NCI-H2227 treated with DMSO at 0.1 percent for 48 hours (cell line): ENCODE measurements at places on chromosomes 5 and 9.

DNA sequence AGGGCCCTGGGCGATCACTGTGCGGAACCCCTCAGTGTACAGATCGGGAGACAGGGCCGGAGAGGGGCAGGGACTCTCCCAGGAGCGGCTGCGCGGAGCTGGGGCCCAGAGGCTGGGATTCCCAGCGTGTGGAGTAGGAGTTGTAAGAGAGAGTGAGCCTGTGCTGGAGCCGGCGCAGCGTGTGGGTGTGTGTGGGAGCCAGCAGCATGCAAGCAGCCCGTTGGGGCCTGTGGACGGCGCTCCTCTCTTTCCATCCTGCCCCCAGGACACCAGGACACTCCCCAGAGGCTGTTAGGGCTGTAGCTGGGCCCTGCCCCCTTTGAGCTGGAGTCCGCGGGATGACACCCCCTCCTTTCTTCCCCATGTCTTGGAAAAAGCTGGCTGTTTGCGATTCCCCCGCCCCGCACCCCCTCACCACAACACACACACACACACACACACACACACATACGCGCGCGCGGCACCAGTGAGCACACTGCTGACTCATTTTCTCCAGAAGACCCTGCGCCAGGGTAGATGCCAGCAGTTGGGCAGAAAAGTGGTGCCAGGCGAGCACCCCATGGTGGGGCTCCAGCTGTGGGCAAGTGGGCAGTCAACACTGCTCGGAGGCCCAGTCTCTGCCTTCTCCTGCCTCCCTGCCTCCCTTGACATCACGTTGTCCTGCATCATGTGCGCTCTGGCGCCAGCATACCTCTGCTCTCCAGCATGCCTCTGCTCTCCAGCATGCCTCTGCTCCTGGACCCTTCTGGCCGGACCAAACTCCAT lies 1.5 kb downstream of the COL27A1 start:
- peak; percentile 6 for DNase-seq

GRCh38 chr9:27528886-27529315 lies 713 bp downstream of the MOB3B start:
- no peak for DNase-seq

DNA sequence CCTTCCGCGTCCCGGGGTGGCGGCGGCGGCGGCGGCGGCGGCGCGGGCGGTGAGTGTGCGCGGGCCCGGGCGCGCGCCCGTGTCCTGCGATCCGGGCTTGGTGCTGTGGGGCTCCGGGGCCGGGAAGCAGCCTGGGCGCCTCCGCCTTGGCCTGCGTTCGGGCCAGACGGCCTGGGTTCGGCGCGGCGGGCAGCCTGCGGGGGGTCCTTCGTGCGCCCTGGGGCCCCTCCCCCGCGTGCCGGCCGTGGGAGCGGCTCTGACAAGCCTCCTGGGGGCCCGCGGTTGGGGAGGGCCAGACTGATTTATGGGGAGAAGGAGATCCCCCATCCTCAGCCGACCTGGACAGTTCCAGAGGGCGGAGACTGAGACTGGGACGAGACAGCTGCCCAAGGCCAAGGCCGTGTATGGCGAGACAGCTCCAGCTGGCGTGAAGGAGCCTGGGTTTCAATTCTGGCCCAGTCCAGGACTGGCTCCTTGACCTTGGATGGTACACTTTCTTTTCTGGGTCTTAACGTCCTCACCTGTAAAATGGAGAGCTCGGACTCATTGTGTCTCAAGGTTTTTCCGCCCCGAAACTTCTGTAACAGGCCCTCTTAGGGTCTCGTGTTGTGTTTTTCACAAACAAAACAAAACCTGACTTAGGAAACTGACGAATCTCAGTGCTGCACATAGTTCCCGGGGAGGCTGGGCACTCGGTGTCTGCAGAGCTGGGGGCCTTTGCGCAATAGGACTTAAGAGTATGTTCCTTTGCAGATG lies 603 bp downstream of the TMEM268 start:
- DNase-seq: no peak

DNA sequence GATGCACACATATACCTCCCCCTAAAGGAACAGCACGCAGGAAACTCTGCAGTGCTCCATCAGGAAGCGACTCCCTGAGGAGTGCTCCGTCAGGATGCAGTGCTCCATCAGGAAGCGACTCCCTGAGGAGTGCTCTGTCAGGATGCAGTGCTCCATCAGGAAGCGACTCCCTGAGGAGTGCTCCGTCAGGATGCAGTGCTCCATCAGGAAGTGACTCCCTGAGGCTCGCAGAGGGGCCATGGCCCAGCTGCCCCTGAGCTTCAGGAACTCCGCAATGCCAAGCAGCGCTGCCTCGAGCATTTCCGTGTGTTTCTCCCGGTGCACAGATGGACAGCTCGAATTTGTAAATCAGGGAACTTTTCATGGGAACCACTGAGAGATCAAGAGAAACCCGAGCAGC lies 88.1 kb downstream of the PAX5 start:
- no peak for DNase-seq

GRCh38 chr9:91768977-91769916 lies 180.8 kb downstream of the ROR2 start:
- no peak for DNase-seq

- no peak for DNase-seq
Observed at GRCh38 chr5:2546938-2547337, 204.5 kb downstream of the IRX2 start.

GRCh38 chr5:156164306-156164705 lies 162.7 kb upstream of the SGCD start:
- DNase-seq: no peak

DNA sequence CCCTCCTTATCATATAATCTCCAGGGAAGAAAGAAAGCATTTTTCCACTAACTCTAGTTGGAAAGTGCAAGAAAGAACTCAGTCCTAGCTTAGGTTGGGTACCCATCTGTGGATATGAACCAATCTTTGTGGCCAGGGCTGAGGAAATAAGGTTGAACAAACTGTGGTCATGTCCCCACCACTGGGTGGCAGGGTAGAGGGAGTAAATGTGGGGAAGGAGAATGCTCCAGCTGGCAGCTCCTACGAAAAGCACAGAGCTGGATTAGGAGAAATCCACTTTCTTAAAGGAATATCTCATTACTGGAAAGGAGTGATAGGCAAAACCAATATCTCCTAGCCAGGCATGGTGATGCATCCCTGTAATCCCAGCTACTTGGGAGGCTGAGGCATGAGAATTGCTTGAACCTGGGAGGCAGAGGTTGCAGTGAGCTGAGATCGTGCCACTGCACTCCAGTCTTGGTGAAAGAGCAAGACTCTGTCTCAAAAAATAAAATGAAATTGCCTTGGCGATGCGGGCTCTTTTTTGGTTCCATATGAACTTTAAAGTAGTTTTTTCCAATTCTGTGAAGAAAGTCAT lies 175.1 kb downstream of the CCDC192 start:
- peak; percentile 6 for DNase-seq

DNA sequence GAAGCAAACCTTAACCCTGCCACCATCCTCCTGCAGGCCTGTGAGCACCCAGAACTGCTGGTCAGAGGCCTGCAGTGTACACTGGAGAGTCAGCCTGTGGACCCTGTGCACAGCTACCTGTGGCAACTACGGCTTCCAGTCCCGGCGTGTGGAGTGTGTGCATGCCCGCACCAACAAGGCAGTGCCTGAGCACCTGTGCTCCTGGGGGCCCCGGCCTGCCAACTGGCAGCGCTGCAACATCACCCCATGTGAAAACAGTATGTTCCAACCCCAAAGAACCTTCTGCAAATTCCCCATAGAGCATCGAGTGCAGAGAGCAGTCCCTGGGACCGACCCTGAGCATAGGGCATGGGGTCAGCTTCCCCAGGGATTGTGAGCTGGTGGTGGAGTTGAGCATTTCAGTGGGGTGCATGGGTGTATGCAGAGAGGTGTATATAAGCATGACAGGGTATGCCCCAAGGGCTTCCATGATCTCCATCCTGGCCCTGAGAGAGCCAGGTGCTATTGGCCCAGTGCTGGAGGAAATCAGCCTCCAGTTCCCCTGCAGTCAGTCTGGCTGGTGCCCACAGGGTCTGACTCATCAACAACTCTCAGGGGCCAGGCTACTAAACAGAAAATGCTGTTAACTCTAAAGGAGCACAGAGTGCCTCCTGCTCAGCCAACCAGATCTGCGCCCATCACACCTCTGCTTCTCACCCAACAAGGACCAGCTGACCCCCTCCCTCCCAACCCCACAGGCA lies 126.2 kb downstream of the SAXO1 start:
- no peak for DNase-seq

- DNase-seq: no peak
Observed at GRCh38 chr9:10144355-10144754, 468.4 kb downstream of the PTPRD start.

DNA sequence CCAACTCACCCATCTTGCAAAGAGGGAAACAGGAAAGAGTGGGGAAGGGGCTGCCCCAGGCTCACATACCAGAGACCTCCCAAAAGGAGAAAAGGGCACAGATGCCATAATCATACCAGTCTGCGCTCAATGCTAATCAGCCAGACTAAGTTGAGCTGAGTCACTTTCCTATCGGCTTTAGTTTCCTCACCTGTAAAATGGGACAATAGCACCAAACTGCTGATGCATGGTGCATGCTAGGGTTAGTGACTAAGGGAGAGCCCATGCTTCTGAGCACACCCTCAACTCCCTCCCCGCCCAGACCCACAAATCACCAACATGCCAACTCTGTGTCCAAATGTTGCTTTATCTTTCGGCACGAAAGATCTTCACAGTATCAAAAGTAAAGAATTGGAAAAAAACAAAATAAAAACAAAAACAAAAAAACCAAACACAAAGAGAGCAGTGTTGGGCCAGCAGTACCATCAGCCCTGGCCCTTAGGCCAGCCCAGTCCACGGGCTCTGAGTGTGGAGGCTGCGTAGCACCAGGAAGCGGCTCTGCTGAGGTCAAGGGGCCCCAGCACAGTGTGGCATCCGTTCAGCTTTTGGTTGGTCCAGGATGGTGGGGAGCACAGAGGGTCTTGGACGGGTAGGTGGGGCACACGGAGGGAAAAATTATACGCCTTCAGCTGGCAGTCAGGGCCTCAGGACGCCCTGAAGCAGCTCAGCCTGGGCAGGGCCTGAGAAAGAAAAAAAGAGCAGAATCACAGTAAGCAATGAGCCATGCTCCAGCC lies 2.9 kb upstream of the DDX41 start:
- no peak for DNase-seq

DNA sequence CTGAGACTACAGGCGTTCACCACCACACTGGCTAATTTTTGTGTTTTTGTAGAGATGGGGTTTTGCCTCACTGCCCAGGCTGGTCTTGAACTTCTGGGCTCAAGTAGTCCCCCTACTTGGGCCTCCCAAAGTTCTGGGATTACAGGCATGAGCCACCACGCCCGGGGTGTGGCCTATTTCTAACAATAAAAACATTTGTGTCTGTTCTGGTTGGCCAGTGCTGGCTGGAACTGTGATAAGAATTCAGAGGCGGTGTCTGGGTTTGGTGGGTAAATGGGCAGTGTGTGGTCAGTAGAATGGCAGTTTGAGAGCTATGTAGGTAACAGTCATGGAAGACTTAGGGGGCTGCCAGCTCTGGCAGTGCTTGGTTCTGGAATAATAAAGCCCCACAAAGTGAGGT lies 46.9 kb upstream of the SYNPO start:
- DNase-seq: no peak

GRCh38 chr9:135049460-135049859 lies 38.0 kb upstream of the OLFM1 start:
- DNase-seq: no peak

DNA sequence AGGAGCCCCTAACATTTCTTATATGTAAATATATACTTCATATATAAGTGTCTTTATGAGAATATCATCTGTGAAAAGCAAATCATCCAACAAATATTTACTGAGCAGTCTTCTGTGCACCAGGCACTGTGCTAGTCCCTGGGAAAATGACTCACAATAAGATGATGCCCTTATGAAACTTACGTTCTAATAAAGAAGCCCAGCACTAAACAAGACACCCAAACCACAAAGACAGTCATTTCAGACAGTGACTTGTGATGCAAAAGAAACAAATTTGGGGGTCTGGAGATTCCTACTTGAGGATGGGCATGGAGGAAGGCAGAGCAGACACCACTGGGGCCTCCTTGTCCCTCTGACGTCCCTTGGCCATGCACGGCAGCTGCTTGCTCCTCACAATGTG lies 30.6 kb upstream of the PPP1R2B start:
- no peak for DNase-seq

- no peak for DNase-seq
Observed at GRCh38 chr5:143446535-143447226, 43.2 kb upstream of the NR3C1 start.

- DNase-seq: no peak
Observed at GRCh38 chr9:36935768-36936497, 98.1 kb downstream of the PAX5 start.

DNA sequence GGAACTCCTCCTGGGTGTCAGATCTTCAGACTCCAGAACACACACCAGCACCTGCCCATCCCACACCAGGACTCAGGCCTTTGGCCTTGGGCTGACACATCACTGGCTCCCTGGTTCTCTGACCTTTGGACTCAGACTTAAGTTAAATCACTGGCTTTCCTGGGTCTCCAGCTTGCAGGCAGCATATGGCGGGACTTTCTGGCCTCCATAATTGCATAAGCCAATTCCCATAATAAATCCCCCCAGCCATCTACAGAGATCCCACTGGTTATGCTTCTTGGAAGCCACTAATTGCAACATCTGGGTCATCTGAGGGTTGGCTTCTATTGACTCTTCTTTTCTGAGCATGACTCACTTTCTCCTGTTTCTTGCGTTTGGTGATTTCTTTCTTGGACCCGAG lies 80.3 kb upstream of the SARDH start:
- DNase-seq: no peak

DNA sequence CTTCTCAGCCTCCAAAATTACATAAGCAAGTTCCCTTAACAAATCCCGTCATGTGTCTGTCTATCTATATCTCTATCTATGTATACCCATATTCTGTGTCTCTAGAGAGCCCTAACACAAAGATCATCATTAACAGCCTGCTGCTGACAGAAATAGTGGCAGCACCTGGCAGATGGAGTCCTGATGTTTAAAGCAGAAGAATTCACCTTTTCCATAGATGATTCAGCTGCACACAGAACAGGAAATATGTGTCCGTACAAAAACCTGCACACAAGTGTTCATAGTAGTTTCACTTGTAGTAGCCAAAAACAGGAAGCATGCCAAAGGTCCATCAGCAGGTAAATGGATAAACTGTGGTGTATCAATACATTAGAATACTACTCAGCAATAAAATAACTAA lies 45.0 kb upstream of the ACO1 start:
- no peak for DNase-seq

- no peak for DNase-seq
Observed at GRCh38 chr5:148829734-148830133, 3.3 kb downstream of the ADRB2 start.

GRCh38 chr9:129285979-129286772 lies 108.1 kb upstream of the IER5L start:
- DNase-seq: no peak

GRCh38 chr5:66326276-66326675 lies 182.2 kb downstream of the SREK1 start:
- DNase-seq: no peak

DNA sequence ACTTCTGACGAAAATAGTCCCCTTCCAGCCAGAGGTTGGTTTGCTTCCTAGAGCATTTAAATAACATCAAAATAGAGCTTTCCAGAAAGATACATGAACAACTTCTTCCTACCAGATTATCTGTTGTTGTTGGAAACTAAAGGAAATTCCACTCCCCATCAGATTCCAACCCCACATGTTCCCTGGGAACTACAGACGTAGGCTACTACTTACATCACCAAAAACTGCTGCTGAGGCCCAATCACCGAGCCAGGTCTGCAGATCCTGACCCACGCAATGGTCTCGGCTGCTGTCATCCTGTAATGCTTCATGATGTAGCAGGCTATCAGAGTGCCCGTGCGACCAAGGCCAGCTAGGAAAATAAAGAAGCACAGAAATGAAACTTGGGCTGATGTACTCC lies 73.4 kb downstream of the HABP4 start:
- no peak for DNase-seq

- DNase-seq: no peak
Observed at GRCh38 chr5:142056816-142057696, 44.2 kb upstream of the GNPDA1 start.

- DNase-seq: no peak
Observed at GRCh38 chr5:53116597-53116996, 7.0 kb upstream of the MOCS2 start.
